ENCODE measurements at places on chromosomes 1 and 21. TPM values are rescaled to one million over a fixed set of nuclear protein-coding genes. Genes with fewer than 3 reads are reported as not detected.

Gene LEPROT
- total RNA-seq: 155 TPM

DNA sequence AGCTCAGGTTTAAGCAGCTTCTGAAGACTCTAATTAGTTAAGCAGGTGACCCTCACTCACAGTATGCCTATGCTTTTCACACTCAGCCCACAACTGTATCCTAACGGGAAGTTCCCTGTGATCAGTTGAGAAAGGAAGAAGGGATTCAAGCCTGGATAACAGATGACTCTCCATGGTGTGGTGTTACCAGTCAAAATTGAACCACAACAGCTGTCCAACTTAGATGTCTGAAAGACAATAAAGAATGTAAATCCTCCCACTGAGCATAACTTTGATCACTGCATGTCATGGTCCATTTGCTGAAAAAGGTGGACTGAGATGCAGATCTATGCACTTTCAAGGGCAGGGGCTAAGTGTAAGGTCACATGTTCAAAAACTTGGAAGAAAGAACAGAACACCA lies 32.3 kb upstream of the DIPK1A start:
- no peak overlapping the region for H3K4me3 ChIP-seq
- no peaks in the 10 kb centered on the region for H3K4me1 ChIP-seq
- no peak for DNase-seq

- peak; percentile 91 for DNase-seq
- H3K4me1 ChIP-seq: no peaks in the 10 kb centered on the region
- no peak overlapping the region for H3K27ac ChIP-seq
- H3K27me3 ChIP-seq: no peaks in the 10 kb centered on the region
These were observed 423.0 kb downstream of the RPS6KC1 start for GRCh38 chr1:213474054-213474453.

- H3K4me1 ChIP-seq: no peaks in the 10 kb centered on the region
- DNase-seq: no peak
- no peaks in the 10 kb centered on the region for H3K36me3 ChIP-seq
- no peak overlapping the region for H3K27ac ChIP-seq
These were observed 60.8 kb downstream of the NGF start for GRCh38 chr1:115277276-115277675.

- no peaks in the 10 kb centered on the region for H3K27me3 ChIP-seq
- peaks cover 4% of the 10 kb centered on the region for H3K36me3 ChIP-seq
- H3K4me3 ChIP-seq: no peak overlapping the region
- H3K4me1 ChIP-seq: peaks cover 21% of the 10 kb centered on the region
- H3K27ac ChIP-seq: peak overlapping the region; percentile 79
These were observed 935 bp upstream of the YIPF1 start for GRCh38 chr1:53890522-53890941.

- H3K36me3 ChIP-seq: no peaks in the 10 kb centered on the region
- no peak overlapping the region for H3K27ac ChIP-seq
- H3K4me1 ChIP-seq: no peaks in the 10 kb centered on the region
- no peak overlapping the region for H3K4me3 ChIP-seq
- no peaks in the 10 kb centered on the region for H3K27me3 ChIP-seq
These were observed 45.9 kb upstream of the NRDC start for GRCh38 chr1:51924455-51924854.

DNA sequence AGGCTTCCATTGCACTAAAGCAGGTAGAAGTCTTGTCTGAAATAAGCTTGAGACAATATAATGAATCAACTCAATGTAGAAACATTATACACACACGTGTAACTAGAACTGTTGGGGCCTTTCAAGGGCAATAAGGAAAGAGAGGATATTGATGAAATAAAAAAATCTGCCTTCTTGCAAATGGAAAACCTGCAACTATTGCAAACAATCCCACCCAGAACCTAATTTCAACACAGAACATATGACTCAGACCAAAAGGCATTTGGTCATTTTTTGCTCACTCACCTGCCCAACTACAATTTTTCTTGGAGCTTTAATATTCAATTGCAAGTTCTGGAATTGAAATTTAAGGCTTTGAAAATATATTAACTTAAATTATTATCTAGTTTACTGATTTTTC lies 900.1 kb downstream of the TTLL7 start:
- no peak for DNase-seq
- no peak overlapping the region for H3K4me3 ChIP-seq
- no peaks in the 10 kb centered on the region for H3K27me3 ChIP-seq
- no peaks in the 10 kb centered on the region for H3K4me1 ChIP-seq

Gene BMP8A
- total RNA-seq: 0.57 TPM

DNA sequence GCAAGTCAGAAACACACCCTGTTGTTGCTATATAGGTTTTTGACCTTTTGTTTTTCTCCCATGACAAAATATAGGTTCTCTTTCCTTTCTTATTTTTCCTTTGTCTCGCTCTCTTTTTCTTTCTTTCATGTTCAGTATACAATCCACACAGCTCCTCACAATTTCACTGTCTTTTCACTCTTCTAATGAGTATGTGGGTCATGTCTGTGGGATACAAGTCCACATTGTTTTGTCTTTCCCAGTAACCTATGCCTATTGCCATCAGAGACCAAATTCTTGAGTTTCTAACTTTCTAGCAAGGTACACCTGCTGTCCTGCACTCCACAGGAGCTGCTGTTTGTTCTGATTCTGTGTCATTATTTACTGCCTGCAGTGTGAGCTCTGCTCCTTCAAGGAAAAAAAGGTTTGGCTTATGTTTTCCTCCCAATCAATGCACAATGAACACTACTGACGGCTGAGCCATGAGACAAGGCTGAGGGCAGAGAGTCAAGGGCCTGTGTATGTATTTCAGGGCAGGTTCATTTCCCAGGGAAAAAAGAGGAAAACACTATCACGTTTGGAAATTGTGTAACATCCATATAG lies 453.8 kb downstream of the NEGR1 start:
- no peaks in the 10 kb centered on the region for H3K36me3 ChIP-seq
- no peak overlapping the region for H3K4me3 ChIP-seq
- H3K27ac ChIP-seq: no peak overlapping the region
- no peaks in the 10 kb centered on the region for H3K27me3 ChIP-seq
- no peak for DNase-seq

- no peak overlapping the region for H3K27ac ChIP-seq
- H3K4me1 ChIP-seq: no peaks in the 10 kb centered on the region
- no peak overlapping the region for H3K4me3 ChIP-seq
- no peaks in the 10 kb centered on the region for H3K27me3 ChIP-seq
- no peaks in the 10 kb centered on the region for H3K36me3 ChIP-seq
- DNase-seq: no peak
These were observed 112.0 kb downstream of the BARHL2 start for GRCh38 chr1:90605070-90605469.

Gene HSPB7
- total RNA-seq: 28.6 TPM

DNA sequence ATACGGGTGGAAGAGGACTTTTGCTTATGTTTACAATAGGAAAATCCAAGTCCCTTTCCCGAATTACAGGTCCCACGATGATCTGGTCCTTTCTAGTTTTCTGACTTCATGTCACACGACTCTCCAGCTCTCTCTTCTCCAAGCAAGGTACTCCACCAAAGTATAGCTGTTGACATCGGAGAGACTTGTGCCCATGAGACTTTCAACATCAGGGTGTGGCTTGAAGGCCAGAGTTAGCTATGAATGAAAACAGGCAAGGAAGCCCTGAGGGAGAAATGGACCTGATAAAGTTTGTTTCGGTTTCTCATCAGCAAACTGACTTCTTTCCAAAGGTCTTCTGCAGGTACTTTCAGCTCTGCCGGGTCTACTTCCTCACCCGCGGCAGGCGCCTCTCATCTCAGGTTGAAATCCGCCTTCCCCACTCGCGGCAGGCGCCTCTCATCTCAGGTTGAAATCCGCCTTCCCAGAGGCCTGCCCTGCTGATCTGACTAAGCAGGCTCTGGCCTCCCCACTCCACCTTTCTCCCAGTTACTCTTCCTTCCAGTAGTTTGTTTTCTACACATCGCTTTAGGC lies 2.1 kb upstream of the PER3 start:
- DNase-seq: no peak
- H3K36me3 ChIP-seq: no peaks in the 10 kb centered on the region
- H3K27ac ChIP-seq: no peak overlapping the region
- H3K4me1 ChIP-seq: peaks cover 13% of the 10 kb centered on the region

DNA sequence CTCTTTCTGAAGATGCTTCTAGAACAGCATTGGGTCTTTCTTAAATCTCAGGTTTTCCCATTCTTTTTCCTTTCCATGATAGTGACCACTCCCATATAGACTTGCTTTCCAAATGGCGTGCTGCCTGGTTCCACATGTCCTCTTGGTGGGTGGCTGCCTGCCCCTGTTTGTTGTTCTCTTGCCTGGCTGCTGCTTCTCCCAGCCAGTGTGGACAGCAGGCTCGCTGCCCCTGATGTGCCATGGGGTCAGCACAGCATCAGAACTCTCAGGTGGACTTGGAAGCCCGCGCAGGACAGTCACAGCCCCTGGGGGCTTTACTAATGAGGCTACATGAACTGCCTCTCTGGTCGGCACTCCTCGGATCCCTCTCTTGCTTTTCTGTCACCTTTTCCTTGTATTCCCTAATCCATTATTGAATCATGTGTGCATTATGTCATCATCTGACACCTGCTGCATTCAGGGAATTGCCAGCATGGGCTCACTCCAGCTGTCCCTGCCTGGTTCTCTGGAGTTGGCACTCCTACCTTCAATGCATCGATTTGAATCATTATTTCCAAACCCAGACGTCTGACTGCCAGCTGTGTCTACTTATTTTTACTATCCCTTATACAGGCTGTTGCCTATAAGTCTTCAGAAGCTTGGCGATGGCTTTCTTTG lies 100.5 kb upstream of the COA6 start:
- no peak overlapping the region for H3K27ac ChIP-seq
- no peaks in the 10 kb centered on the region for H3K27me3 ChIP-seq
- no peaks in the 10 kb centered on the region for H3K4me1 ChIP-seq
- no peaks in the 10 kb centered on the region for H3K36me3 ChIP-seq
- no peak for DNase-seq

GRCh38 chr1:14017531-14017961 lies 317.6 kb downstream of the PRDM2 start:
- peaks cover 6% of the 10 kb centered on the region for H3K27me3 ChIP-seq
- no peaks in the 10 kb centered on the region for H3K36me3 ChIP-seq
- no peak overlapping the region for H3K27ac ChIP-seq

DNA sequence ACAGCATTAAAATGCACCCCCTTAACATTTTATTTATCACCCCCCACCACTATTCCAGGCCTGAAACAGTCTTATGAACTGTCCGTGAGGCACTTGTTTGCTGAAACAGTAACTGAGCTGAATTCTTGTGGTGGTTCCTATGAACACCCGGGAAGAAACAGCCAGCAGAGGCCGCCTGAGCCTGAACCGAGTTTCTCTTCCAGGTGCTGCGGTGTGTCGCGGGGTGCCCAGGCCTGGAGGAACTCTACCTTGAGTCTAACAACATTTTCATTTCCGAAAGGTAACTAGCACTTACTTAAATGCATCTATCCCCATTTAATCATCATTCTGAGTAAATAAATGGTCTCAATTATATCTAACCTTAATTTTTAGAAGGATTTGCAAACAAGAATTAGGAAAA lies 66.8 kb downstream of the TBCE start:
- DNase-seq: no peak
- no peak overlapping the region for H3K27ac ChIP-seq
- no peaks in the 10 kb centered on the region for H3K4me1 ChIP-seq
- H3K27me3 ChIP-seq: no peaks in the 10 kb centered on the region
- H3K36me3 ChIP-seq: no peaks in the 10 kb centered on the region
- H3K4me3 ChIP-seq: no peak overlapping the region

GRCh38 chr1:30038134-30039025 lies 685.0 kb downstream of the MATN1 start:
- H3K4me1 ChIP-seq: no peaks in the 10 kb centered on the region
- no peak for DNase-seq
- no peak overlapping the region for H3K4me3 ChIP-seq
- no peaks in the 10 kb centered on the region for H3K27me3 ChIP-seq
- H3K27ac ChIP-seq: no peak overlapping the region
- H3K36me3 ChIP-seq: no peaks in the 10 kb centered on the region

Gene CLEC20A
- total RNA-seq: not detected

DNA sequence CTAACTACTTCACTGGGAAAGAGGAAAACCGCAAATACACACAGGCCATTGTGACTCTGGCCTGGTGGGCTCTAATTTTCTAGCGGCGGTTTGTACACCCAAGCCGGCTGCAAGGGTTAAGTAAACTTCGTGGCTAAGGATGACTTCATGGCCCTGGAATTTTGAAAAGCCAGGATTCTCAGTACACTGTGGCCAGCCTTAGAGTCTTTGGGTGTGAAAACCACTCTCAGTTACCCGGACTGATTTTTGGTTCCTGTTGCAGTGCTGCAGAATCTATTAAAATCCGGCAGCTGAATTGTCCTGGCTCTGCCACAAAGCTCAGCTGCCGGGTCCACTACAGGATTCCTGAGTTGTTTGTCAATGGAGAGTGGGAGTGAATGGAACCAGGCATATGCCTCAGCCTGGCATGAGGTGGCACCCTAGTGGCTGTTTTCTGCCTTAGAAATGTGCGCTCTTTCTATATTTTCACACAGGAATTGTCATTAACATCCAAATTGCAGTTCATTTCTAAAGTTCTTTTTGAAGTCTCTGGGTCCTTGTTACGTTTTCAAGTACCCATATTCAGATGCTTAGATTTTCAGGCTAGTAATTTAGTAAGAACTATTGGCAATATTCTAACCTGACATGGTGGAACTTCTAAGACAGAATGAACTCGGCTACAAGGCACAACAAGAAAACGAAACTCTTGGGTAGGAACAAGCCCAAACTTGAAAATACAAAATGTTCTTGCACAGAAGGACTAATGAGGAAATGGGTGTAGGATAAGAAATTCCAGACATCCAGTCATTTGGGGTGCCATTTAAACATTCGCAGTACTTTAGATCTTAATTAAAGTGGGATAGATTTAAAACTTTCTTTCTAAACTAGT lies 255.9 kb downstream of the NFIA start:
- peaks cover 19% of the 10 kb centered on the region for H3K4me1 ChIP-seq
- H3K4me3 ChIP-seq: no peak overlapping the region
- no peaks in the 10 kb centered on the region for H3K27me3 ChIP-seq
- H3K27ac ChIP-seq: peak overlapping the region; percentile 65

- no peak overlapping the region for H3K4me3 ChIP-seq
- peaks cover 10% of the 10 kb centered on the region for H3K4me1 ChIP-seq
- H3K27me3 ChIP-seq: peaks cover 14% of the 10 kb centered on the region
- DNase-seq: no peak
These were observed 4.8 kb downstream of the AIRE start for GRCh38 chr21:44290327-44291077.

GRCh38 chr1:206930210-206930798 lies 8.6 kb upstream of the FCMR start:
- H3K27ac ChIP-seq: no peak overlapping the region
- no peak for DNase-seq
- H3K36me3 ChIP-seq: no peaks in the 10 kb centered on the region
- no peaks in the 10 kb centered on the region for H3K4me1 ChIP-seq
- no peak overlapping the region for H3K4me3 ChIP-seq
- H3K27me3 ChIP-seq: no peaks in the 10 kb centered on the region
